ENCODE measurements at places on chromosomes 11 and 22.

- DNase-seq, result no peak
Measured at GRCh38 chr11:1719781-1720180, 22.8 kb downstream of the KRTAP5-6 start.

GRCh38 chr22:49513358-49513851 lies 314.3 kb downstream of the BRD1 start:
- DNase-seq, result peak; percentile 6

DNA sequence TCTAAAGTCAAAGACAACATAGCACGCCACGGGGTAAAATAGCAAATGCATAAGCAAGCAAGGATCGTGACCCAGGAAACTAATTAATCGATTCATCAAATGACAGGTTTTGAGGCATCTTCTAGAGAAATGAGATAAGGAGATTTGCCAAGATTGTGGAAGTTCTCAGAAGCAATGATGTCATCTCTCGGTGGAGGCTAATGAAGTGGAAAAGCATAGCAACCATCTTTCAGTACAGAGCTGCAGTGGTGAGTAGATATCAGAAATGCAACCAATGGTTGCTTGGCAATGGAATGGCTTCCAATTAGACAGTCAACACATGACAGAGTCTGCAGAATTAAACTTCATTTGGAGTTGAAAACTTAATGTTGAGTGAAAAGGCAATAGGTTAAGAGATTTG lies 116.0 kb downstream of the KIRREL3 start:
- DNase-seq, result no peak

- DNase-seq, result no peak
Measured at GRCh38 chr11:128603003-128603696, 15.8 kb upstream of the ETS1 start.

- no peak for DNase-seq
Measured at GRCh38 chr11:86999859-87000753, 37.6 kb upstream of the TMEM135 start.

- DNase-seq, result no peak
Measured at GRCh38 chr11:70064008-70064725, 13.9 kb upstream of the ANO1 start.

- no peak for DNase-seq
Measured at GRCh38 chr11:7582338-7582985, 68.7 kb downstream of the PPFIBP2 start.

GRCh38 chr11:34332524-34332923 lies 25.3 kb downstream of the ABTB2 start:
- no peak for DNase-seq

Measured in activated T-cell treated with anti-CD3 and anti-CD28 coated beads, Interleukin-2, amount 50 U/mL, for 24 hours (primary cell).